ENCODE measurements at places on chromosomes 1 and 21.
A peak's percentile ranks its signal among the peaks of the same experiment; 100 is the strongest.

- no peak for DNase-seq
Measured at GRCh38 chr1:36100376-36100775, 11.7 kb downstream of the ADPRS start.

GRCh38 chr1:23291706-23292105, 52.4 kb downstream of the HNRNPR start:
- DNase-seq = no peak

DNA sequence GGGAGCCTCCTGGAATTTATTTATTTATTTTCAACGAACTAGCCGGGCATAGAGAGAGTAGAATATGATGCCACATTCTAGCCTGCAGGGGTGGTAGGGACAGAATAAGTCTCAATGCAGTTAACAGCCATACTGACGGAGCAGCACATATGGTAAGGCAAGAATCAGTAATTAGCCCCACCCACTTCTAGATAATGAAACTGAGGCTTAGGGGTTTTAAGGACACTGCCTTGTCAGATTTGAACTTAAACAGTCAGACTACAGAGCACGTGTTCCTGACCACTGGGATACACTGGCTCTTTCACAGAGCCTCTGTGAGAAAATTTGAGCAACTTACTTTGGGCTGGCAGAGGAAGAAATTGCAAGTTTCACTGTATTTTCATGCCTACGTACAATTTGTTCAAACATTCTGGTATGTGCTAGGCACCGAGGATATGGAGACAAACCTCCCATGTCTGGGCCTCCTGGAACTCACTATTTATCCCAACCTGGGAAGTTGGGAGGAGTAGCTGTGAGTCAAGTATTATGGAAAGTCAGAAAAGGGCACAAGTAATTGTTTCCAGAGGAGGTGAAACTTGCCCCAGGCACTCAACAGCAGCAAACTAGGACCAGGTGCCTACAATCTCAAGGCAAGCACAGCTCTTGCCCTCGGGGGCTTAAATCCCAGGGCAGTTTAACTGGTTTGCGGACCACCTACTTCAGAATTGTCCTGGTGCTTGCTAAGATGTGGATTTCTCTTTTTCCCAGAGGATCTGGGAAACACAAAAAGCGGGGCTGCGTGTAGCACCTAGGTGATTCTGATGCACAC, 1.6 kb upstream of the CLIC4 start:
- no peak for DNase-seq

DNA sequence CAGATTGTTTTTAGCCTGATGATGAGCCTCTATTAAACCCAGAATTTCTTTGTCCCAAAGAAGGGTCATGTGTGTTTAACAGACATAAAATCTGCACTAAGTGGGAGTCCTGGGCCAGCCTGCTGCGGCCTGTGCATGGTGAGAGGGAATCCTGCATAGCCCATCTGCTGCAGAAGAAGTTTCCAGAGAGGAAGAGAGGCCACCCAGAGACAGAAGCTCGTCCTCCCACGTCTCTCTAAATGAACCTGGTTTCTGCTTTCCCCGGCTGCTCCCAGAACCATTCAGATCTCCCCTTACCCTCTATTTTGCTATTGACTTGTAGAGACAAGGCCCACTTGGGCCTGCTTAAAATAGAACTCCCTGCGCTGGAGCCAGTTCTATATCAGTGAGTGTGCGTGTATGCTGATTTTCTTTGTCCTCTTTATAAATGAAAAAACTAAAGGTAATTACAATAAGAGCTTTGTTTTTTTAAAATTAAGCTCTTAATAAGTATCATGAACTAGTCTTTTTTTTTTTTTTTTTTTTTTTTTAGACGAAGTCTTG, 142.8 kb upstream of the RAB4A start:
- no peak for DNase-seq

GRCh38 chr1:15354580-15354965, 55.1 kb upstream of the EFHD2 start:
- DNase-seq = no peak

DNA sequence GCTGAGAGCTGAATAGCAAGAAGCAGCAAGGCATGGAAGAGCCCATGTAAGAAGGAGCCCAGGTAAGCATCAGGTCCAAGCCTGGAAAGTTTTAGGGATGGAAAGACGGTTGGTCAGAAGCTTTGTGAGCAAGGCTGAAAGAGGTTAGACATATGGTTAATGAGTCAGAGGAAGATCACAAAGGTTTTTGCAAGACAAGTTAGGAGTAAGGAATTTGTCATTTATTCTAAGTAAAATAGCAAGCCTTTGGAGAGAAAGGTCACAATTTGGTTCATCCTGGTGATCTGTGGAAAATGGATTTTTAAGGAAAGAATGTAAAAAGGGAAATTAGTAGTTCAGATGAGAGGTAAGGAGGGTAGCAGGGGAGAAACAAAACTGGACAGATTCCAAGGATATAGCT, 106.7 kb downstream of the DPYD start:
- no peak for DNase-seq

GRCh38 chr21:28136656-28137255, 855.9 kb downstream of the LTN1 start:
- no peak for DNase-seq

- peak; percentile 30 for DNase-seq
Measured at GRCh38 chr1:204841798-204842197, 28.9 kb upstream of the NFASC start.

DNA sequence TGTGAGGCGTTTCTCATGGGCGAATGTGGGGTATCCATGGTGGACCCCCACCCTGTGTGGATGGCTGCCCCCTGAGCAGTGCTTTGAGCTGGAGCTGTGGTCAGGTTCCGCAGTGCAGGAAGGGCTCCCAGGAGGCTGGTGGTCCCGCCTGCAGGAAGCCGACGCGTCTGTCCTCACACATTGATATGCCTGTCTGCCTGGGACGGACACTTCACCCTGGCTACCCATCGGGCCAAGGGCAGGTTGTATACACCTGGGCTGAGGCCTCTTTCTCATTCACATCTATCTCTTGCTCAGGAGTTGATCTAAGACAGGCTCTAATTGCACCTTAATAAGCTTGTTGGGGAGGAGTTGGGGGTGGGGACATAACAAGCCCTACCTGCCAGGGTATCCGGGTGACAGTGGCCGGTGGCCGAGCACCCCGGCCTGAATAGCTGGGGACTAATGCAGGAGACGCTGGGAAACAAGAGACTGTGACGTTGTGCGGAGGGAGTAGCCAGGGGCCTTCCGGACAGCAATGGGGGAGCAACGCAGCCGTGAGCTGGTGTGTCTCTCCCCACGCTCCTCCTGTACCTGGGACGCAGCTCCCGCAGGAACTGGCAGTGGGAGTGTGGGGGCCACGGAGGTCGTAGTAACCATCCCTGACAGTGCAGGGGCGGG, 21.7 kb downstream of the PDXK start:
- no peak for DNase-seq

DNA sequence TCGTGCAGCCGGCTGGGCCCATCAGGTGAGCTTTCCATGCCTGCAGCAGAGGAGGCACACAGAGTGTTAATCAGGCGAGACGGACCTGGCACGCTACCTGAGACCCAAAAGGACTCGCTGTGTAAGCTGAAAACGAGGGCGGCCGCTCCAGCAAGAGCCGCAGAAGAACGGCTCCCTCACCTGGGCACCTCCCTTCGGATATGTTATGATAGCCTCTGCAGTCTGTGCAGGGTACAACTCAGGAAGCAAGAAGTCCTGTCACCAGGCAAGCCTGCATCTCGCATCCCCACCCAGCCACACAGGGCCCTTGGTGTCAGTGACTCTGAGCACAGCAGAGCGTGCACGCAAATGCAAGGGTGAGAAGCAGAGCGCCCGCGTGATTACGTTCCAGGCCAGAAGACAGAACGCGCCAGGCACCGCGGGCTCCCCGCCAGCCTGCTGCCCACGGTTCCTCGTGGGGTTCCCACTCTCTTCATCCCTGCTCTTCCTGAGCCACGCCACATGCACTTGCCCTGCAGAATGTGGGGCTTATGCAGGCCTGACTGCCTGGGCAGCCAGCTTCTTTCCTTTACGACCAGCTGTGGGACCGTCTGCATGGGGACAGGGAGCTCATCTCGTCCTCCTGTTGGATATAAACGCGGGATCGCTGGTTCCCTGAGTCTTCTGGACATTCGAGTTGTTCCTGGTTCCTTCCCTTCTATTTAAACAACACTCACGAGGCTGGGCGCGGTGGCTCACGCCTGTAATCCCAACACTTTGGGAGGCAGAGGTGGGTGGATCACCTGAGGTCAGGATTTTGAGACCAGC, 20.2 kb upstream of the LRRC47 start:
- no peak for DNase-seq

DNA sequence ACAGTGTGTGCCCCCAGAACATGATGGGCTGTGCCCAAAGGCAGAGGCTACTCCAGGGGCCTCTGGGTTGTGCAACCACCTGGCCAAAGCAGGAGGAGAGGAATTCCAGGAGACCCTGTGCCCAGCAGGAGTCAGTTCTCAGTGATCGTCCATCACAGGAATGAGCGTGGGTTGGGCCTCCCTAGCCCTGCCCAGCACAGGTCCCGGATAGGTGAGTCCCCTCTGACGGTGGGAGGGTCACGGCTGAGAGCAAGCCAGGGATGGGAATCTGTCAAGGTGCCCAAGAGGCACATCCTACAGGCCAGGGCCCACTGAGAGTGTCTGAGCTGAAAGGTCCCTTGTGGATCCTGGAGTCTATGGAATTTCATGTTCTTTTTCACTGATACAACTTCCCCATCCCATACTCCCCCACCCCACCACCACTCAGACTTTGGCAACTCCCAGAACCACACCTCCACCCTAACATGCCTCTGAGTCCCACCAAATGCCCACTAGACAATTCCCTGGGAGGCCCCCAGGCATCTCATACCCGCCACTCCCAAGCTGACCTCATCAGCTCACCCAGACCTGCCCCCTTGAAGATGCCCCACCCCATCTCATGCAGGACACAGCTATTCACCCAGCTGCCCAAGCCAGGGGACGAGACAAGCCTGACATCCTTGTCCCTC, 3.1 kb downstream of the GJB4 start:
- no peak for DNase-seq

GRCh38 chr1:74083128-74083527, 114.8 kb downstream of the LRRIQ3 start:
- DNase-seq = no peak

Data from NCI-H2029 treated with DMSO at 0.1 percent for 48 hours (cell line).